CD4-positive, alpha-beta T cell (primary cell): ENCODE measurements at places on chromosomes 6 and 20. TPM values are rescaled to one million over a fixed set of nuclear protein-coding genes. Genes with fewer than 3 reads are reported as not detected.

TRIM10 gene
- total RNA-seq = not detected

SLC17A3 gene
- total RNA-seq = 0.50 TPM

DNA sequence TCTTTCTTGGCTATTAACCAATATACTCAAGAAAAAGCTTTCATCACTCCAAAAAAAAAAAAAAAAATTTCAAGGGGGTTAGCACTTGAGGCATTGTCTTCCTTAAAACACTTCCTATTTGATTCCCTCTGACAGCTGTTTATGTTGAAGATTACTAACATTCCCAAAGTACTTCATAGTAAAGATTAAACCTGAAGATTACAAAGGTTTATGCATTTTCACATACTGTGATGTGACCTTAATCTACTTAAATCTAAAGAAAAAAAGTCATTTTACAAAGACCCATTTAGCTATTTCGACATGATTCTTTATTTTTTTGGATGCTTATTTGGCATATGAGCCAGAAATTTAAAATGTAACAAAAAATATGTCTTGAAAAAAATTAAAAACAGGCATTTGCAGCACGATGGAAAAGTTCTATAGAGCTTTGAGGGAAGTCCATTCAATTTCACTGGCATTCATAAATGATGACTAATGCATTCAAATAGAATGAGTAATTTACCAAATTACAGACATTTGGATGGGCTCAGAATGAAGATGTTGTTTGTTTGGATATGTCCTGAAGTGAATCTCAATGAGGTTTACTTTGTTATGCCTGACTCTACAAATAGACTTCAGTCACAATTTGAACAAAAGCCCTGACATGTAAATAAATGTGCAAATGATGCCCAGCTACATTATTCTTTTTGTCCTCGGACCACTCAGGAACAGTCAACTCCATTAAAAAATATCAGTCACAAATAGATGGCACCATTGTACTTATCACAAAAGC is 674.6 kb upstream of the MARCKS start:
- DNase-seq = no peak

PI16 gene
- total RNA-seq = 5.2 TPM
